ENCODE measurements at places on chromosomes 4 and X.

DNA sequence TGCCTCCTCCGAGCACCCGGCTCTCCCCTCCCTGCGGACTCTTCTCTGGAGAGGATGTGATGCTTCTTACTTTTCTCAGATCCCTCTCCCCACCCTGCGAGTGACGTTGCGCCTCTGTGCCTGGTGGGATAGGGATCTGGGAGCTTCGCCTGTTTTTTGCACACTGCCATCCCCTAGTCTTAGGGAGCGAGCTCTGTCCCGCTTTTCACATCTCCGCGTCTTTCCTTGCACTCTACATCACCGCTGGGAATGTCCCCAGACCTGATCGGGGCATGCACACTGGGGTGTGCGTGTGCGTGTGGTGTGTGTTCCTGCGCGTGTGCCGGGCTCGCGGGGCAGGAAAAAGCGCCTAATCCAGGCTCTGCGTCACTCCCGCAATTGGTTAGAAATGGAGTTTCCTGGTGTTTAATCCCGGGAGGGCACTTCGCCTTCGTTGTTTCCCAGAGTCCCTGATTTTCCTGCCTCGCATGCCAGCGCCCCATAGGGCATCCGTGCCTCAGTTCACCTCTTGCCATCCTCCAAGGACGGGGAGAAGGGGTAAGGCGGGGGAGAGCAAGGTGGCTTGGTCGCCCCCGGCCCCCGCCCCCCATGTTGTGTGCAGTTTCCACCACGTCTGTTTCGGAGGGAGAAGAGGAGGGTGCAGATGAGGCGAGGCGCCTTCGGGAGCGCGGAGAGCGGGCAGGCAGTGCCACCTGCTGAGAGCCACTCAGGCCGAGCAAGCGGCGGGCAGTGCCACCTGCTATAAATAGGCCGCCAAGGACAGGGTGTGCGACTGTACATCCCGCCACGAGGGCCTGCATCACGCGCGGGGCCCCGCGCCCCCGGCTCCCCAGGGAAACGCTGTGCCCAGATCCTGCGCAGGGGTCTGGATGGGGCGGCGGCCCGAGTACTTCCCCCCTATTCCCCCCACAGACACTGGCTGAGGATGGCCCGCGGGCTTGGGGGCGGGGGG lies 759 bp upstream of the TBC1D1 start:
- peak; percentile 21 for DNase-seq

DNA sequence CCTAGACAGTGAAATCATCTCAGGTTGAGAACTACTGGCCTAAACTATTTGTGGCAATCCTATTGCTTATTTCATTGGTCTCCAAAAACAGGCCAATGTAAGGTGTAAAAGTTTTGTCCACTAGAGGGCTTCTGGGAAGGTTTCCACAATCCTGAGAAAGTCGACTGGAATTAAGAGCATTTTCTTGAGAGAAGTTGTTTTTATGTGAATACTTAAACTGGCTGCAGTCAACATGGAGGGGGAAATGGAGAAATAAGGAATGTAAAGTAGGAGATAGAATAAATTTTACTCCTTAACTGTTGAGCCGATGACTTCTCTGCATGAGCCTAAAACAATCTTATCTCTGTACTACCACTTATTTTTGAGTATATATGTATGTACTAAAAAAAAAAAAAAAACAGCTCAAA lies 11.0 kb upstream of the EIF4E start:
- DNase-seq: peak; percentile 28

DNA sequence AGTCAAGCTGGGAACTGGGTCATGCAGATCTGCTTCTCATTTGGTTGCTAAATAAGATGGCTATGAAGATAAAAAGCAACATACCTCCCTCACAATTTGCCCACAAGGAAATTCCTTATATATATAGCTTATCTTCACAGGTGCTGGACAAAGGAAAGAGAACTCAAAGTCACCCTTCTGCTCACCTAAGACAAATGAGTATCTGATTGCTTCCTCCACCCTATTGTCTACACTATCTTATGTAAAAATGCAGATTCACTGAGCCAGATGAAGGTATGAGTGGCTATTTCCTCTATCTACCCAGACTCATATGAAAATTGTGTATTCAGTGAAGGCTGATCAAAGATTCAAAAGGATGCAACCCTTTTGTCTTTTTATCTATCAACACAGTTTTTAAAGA lies 50.8 kb downstream of the CHM start:
- DNase-seq: no peak

GRCh38 chr4:187108845-187109244 lies 385.2 kb upstream of the FAT1 start:
- DNase-seq: no peak

- DNase-seq: no peak
Measured at GRCh38 chr4:38681281-38681991, 17.4 kb downstream of the KLF3 start.

GRCh38 chr4:184452740-184453139 lies 21.6 kb downstream of the IRF2 start:
- DNase-seq: no peak

DNA sequence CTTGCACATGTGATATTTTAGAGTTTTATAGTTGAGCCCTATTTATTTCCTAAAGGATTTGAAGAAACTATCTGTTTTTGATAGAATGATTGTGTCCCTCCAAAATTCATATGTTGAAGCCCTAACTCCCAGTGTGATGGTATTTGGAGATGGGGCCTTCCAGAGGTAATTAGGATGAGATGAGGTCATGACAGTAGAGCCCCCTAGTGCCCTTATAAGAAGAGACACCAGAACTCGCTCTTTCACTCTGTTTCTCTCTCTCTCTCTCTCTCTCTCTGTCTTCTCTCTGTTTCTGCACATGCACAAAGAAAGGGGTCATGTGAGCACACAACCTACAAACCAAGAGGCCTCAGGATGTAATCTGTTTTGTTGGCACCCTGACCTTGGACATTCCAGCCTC lies 921.9 kb upstream of the DIAPH2 start:
- DNase-seq: no peak

DNA sequence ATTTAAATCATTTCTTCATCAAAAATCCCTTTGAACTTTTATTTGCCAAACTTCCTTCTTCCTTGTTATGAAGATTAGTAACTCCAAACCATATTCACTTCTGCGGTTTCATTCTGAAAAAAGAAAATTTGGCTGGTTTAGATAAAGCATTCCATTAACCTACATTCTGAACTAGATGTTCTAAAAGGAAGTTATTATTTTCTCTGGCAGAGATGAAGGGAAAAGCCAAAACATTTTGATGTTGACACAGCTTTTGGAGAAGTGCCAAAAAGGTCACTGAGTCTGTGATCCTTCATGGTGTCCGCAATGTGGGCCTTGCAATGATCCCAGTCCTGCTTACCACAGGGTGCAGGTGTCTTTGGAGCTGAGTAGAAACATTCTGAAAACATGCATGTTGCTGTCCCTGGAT lies 36.0 kb downstream of the CXCL8 start:
- peak; percentile 60 for DNase-seq

DNA sequence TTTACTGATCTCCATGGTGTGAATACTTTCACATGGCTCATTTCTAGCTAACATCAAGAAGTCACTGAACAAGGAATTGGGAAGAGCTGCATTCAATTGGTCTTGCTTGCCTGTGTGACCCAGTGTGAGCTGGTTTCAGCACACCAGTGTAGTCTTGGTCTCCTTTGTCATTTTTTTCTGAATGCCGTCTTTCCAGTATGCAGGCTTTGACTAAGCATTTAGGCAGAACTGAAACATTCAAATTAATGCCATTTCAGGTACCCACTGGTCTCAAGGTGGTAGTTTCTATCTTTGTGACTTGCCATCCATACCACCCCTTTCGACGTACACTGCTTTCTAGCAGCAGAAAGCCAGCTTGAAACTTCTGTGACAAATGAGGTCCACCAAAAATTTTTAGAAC lies 550.5 kb upstream of the BOD1L1 start:
- DNase-seq: no peak

DNA sequence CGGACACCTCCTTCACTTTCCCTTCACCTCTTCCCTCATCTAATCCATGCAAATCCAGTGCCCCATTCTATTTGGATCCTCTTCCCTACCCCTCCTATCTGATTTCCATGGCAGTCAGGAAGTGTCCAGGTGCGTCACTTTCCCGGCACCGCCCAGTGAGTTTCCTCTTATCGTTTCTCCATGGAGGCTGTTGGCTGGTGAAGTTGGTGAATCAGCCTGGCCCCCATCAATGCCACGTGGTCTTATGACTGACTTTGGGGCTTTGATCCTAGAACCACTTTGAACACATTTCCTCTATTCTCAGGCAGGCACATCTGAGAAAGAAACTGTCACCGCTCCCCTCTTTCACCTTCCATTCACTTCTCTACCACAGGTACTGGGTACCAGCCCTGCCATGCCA lies 137.8 kb downstream of the CEP135 start:
- DNase-seq: peak; percentile 5

DNA sequence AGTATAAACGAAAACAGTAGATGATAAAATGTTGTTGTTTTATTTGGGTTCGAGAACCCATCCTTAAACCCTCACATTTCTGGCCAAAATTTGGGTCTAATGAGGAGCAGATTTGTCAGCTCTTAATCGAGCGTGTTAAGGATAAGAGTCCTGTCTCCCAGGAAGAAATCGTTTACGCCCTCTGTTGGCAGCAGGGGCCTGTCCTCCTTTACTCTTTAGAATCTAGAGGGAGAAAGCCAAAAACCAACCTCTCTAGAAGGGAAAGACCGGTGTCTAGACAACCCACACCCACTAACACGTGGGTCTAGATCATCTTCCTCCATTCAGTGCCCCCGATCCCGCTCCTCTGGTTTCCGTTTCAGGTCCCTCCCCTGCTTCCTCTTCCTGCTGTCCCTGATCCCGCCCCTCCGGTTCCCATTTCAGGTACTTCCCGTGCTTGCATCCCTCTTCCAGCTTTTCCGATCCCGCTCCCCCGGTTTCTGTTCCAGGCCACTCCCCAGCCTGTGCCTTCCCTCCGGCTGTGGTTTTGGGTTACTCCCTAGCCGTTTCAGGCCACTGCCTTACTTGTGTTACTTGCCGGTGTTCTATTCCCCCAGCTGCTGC lies 339.1 kb downstream of the PAPSS1 start:
- no peak for DNase-seq

DNA sequence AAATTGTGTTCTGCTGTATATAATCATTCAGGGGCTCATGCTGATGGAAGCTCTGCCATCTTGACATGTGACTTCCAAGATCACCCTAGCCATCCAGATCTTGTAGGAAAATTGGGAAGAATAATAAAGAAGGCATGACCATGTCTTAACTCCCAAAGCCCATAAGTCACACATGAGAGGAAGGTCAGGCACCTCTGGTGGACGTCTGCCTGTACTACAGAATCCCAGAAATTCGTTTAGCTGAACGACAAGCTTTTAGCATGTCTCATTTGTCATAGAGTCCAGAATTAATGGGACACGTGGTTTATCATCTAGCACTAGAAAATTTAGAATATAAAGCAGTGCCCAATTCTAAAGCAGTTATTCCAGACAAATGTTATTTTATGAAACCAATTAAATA lies 212.7 kb downstream of the CENPC start:
- DNase-seq: peak; percentile 6

DNA sequence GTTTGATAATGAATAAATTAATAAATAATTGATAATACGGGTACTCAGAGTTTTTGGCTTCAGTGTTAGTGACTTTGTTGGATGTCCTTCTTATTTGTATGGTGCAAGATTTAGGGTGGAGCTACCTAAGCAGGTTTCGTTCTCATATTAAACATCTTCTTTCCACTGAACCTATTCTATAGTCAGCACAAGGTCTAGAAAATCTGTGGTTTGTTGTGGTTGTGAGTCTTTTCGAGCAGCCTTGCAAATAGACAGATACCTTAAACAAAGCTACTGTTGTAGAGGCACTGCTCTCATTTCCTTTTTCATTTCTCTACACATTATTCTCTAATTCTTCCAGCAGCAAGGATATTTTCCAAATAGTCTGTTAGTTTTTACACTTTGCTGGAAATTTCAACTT lies 38.1 kb upstream of the SPANXD start:
- no peak for DNase-seq

GRCh38 chr4:110137829-110138228 lies 60.6 kb downstream of the ELOVL6 start:
- DNase-seq: no peak

- no peak for DNase-seq
Measured at GRCh38 chr4:158786121-158786601, 17.3 kb downstream of the FNIP2 start.

DNA sequence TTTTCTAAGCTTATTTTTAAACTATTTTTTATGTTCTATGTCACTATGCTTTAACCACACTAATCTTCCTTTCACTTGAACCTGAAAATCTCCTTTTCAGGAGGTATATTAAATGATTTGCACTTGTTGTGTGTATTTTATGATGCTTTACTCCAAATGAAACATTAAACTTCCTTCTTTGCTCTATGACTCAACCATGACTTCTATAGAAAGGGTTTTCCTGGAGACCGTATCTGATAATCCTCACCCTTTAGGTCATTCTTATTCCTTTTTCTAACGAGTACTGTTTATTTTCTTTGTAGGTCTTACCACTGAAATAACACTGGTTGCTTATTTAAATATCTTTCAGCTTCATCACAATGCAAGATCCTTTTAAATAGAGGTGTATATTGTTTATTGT lies 1163.2 kb downstream of the PCDH18 start:
- DNase-seq: no peak

DNA sequence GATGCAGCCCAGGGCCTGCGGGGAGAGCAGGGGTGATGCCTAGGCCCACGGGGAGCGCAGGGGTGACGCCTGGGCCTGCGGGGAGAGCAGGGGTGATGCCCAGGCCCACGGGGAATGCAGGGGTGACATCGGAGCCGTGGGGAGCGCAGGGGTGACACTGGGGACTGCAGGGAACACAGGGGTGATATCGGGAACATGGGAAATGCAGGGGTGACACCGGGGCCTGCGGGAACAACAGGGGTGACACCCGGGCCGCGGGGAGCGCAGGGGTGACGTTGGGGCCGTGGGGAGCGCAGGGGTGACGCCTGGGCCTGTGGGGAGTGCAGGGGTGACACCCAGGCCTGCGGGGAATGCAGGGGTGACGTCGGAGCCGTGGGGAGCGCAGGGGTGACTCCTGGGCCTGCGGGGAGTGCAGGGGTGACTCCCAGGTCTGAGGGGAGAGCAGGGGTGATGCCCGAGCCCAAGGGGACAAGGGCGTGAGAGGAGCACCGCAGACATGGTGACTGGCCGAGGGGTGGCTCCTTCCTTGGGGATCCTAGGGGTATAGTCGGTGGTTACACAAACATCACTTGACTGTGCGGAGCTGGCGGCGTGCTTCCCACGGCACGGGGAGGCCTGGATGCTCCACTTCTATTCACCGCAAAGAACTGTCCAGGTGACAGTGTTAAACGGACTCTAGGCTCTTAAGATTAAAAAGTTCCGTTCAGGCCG lies 38.0 kb downstream of the GAK start:
- DNase-seq: no peak

- DNase-seq: no peak
Measured at GRCh38 chr4:151674804-151675391, 85.9 kb downstream of the GATB start.

- DNase-seq: no peak
Measured at GRCh38 chr4:184782731-184783373, 42.9 kb downstream of the ACSL1 start.

GRCh38 chr4:126558596-126558995 lies 1074.2 kb upstream of the INTU start:
- no peak for DNase-seq

- peak; percentile 2 for DNase-seq
Measured at GRCh38 chr4:131091896-131092295, 1995.9 kb downstream of the C4orf33 start.
